ENCODE measurements at places on chromosomes 12 and 14.

DNA sequence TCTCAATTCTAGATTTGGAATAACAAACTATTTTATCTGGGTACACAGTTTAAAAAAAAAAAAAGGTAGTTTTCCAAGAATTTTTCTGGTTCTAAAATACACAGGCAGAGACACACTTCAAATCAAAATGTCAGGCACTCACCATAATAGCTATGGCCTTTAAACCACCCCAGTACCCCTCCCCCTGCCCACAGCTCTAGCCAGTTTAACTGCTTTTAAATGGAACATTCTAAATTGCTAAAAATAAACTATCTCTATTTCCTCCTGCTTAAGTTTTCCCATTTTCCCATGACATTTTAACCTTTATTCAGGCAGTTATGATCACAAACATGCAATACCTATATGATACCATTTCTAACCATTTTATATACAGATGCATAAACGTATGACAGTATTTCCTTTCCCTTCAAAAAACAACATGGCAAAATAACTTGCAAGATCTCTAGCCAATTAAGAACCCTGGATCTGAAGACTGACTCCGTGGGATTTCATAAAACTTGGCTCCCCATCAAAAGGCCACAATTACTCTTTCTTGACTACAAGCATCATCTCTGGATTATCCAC lies 46.3 kb downstream of the PPP2R5E start:
- peak; percentile 32 for DNase-seq

GRCh38 chr12:96033549-96034389 lies 1.6 kb downstream of the LTA4H start:
- DNase-seq = no peak

GRCh38 chr12:94074980-94075629 lies 73.3 kb upstream of the PLXNC1 start:
- no peak for DNase-seq

GRCh38 chr12:3959799-3960560 lies 86.8 kb upstream of the PARP11 start:
- no peak for DNase-seq

DNA sequence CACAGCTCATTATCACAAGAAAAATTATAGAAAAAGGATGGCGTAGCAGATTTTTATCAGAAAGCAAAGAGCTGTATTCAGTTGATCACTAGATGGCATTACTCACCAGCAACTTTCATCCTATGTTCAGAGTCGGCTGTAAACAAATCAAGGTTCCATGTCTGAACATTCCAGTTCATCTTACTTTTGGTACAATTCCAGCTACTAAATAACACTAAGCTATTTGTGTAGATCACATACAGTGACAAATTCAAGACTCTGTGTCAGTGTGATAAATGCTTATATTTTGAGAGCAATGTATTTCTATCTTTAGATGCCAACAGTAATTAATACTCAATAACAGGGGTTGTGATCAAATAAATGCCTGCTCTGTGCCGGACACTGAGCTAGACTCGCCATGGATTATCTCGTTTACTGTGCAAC lies 30.1 kb downstream of the NRDE2 start:
- DNase-seq = peak; percentile 32

DNA sequence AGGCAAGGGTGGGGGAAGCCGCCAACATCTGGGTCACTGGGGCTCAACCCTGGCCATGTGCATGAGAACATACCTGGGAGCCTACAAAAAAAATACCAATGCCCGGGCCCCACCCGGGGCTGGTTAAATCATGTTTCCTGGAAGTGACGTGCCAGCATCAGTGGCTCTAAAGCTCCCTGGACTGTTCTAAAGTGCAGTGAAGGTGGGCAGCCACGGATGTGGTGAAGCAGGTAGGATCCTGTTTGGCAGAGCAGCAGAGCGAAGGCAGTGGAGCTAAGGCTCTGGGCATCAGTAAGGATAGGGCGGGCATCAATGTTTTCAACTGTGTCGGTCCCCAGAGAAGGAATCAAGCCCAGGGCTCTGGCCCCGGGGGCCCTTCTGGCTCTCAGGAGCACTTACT lies 525 bp upstream of the GPR68 start:
- no peak for DNase-seq

DNA sequence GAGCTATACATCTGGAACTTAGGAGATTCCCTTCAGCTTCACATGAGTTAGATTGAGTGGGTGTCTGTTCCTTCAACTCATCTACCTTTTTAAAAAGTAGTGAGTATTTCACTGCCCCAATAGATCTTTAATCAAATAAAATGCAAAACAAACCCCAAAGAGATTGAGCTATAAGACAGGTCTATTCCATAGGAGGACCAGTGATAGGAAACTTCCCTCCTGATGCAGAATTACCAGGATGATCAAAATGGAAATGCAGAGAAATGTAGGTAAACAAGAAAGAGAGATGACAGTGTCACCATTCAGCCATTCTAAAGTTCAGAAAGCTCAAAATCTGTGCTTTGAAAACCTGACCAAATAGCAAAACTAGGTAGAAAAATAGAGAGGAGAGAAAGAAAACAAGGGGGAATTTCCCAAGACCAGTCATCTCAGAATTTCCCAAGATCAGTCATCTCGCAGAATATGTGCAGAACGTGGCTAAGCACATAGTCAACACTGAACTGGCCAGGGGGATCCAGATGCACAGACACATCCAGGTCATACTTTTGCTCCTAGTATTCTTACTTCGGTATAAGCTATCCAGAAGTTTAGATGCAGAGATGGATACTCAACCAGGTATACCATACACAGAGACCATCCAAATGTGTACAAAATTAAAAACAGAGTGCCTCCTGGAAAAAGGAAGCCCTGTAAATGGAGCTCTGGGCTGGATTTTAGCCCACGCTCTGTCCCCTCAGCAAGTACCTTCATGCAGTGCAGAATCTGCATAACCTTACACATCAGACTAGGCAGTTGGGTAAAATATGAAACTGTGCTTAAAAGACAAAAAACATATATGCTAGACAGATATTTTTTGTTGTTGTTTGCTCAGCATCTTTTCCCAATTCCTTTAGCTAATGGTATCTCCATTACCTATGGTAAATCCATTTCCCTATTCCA lies 27.4 kb downstream of the SLC41A2 start:
- no peak for DNase-seq

DNA sequence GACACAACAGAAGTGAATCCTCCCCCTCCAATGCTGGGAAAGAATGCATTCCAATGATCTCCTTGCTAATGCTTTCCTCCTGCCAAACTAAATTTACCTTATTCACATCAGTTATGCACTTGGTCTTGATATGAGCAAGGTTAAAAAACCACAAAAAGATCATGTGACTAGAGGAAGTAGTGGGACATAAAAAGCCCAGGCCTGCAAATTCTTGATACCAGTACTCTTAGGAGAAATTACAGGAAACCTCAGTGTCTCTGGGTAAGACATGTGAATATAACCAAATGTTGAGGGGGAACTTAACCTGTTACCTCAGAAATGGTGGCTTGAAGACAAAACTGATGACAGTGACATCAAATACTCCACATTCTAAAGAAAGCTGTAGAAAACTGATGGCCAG lies 427.1 kb downstream of the RPS29 start:
- no peak for DNase-seq

DNA sequence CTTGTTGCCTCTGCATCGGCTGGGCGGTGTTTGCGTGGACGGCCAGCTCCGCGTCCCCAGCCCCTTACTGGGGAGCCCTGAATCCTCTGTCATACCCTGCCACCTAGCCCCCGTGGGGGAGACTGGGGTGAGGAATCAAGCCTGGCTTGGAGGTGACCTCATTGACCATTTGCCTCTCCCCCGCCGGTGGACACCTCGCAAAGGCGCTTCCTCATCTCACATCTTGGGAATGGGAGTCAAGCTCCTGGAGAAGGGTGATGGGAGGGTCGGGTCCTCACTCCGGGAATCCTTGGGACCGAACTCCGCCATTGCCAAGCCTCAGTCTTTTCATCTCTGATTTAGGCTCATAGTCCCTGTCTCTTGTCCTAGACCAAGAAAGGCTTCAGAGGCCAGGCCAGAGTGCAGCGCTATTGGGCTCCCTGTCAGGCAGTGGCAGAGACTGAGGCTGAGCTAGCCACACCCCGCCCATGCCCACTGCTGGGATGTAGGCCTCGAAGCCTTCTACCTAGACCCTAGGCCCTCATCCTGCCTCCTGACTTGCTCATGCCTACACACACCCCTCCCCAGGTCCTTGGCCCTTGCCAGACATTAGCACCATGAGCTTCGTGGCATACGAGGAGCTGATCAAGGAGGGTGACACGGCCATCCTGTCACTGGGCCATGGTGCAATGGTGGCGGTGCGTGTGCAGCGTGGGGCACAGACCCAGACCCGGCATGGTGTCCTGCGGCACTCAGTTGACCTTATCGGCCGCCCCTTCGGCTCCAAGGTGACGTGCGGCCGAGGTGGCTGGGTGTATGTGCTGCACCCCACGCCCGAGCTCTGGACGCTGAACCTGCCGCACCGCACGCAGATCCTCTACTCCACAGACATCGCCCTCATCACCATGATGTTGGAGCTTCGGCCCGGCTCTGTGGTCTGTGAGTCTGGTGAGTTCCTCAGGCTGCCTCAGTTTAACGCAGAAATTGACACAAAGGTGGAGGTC lies 678 bp downstream of the TRMT61A start:
- DNase-seq = no peak

GRCh38 chr12:61676520-61676919 lies 583.7 kb upstream of the USP15 start:
- DNase-seq = no peak

DNA sequence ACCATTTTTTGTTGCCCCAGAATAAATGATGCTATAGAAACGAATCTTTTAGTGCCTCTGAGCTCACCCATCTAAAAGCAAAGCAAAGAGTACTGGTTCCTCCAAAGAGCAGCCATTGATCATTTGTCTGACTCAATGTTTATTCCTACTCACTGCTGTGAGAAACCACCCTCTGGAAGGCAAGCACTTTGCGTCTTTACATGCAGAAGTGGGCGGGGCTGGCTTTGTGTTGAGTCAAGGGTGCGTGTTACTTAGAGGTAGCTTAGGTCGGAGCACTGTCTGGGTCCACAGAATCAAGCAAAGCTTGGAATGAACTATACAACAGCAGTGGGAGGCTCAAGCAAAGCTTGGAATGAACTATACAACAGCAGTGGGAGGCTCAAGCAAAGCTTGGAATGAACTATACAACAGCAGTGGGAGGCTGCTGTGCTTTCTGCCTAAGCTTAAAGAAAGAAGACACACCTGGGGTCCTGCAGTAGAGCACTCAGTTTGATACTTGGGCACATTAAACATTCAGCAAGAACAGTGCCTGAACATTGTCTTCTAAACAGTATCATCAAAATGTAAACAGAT lies 77.2 kb upstream of the PRICKLE1 start:
- DNase-seq = no peak

DNA sequence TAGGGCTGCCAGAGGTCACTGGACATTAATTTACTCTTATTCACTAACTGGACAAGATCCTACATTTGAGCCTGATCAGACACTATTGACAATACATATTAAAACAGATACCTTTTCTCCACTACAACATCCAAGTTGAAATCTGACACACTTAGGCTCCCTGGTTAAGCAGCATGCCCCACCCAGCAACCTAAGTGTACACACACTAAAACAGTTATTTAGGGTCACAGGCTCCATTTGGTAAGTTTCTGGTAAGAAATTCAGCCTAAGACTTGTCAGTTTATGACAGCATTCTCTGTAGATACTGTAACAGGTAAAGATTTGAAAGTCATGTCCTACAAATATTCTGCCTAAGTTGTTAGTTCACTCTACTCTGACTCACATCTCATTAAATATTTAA lies 12.3 kb upstream of the LLPH start:
- DNase-seq = no peak

- no peak for DNase-seq
Measured at GRCh38 chr14:21248739-21249411, 20.4 kb downstream of the HNRNPC start.

GRCh38 chr12:123929946-123930583 lies 42.6 kb downstream of the CCDC92 start:
- no peak for DNase-seq

DNA sequence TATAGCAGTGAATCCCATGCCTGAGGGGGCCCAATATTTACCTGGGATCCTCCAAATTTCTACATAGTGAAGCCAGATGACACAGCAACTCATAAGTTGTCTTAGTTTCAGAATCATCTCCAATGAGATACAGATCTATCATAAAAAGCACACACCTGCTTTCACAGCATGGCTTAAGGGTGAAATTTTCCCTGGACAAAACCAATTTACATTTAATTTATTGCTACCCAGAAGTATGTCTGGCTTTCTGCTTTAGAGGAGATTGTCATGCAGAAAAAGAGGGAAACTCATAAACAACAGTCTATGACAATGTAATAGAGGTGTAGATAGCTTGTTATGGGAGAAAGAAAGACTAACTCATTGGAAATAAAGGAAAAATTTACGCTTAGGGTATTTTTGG lies 113.0 kb downstream of the MGAT4C start:
- no peak for DNase-seq

DNA sequence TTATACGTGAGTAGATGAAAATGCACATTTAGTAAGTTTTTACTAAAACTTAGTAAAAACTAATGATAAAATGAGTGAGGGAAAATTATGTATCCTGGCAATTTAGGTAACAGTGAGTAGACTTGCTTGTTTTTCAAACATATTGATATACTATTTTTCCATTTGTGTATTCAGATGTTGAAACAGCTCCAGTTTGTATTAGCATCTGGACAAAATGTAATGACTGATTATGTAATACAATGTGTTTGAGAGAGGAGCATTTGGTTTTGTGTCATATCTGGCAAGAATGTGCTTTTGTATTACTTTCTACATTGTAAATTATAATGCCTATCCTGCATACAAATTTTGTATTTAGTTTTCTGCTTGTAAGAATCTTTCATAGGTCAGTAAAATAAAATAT lies 5.6 kb downstream of the CNOT2 start:
- DNase-seq = no peak

GRCh38 chr12:76786986-76787385 lies 23.1 kb downstream of the ZDHHC17 start:
- DNase-seq = no peak

DNA sequence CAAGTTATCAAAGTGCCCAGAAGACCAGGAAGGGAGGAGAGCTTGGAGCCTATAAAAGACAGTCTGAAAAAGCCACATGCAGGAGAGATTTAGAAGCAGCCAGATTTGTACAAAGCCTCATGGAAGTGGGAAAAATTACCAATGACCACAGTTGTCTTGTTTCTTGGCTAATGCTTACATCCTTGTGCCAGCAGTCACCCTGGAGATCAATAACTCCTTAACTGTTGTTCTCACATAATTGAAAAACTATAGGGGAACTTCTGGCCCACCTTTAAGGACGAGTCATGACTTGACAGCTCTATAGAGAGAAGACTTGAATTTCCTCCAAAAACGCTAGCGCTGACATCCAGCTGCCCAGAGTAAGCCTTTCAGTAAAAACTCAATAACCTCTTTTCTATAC lies 313.1 kb downstream of the GALC start:
- DNase-seq = no peak

GRCh38 chr14:77613201-77613600 lies 3.2 kb downstream of the SPTLC2 start:
- DNase-seq = no peak

Measured in pulmonary artery endothelial cell (primary cell).